ENCODE measurements at places on chromosomes 3 and 15.
A peak's percentile ranks its signal among the peaks of the same experiment; 100 is the strongest.

DNA sequence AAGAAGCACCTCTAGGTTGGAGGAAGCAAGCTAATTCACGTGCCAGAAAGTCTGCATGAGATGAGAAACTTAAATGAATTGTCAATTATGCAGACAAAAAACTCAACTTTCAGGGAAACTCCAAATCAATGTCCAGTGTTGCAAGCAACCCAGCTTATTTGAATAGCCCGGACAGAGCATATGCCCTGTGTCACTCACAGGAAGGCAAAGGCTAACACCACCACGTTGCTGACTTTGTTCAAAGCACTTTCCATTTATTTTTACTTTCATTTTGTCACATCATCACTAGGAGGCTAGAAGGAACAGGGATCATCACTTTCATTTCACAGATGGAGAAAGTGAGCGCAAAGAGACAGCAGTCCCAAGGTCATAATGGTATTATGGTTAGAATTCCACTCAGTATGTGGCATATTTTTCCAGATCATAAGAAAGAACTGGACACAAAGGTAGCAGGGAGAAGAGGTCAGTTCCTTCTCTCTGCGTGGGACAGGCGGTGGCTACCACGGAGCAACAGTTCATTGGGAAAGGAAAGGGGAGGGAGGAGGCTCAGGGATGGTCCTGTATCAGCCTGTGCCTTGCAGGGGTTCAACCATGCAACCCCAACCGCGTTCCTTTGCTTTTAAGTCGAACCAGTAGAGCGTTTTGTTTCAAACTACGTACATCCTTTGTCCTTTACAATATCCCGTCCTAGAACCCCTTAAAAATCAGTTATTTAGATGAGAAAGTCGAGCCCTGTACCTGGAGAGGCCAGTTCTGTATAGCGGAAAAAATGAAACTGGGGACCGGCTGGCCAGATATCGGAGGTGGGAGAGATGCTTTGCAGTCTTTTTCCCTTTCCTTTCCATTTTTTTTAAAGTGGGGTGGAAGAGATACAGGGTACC is 1.1 kb downstream of the HEG1 start:
- DNase-seq: peak; percentile 10

GRCh38 chr3:114365909-114366308 is 72.1 kb downstream of the TIGIT start:
- DNase-seq: no peak

DNA sequence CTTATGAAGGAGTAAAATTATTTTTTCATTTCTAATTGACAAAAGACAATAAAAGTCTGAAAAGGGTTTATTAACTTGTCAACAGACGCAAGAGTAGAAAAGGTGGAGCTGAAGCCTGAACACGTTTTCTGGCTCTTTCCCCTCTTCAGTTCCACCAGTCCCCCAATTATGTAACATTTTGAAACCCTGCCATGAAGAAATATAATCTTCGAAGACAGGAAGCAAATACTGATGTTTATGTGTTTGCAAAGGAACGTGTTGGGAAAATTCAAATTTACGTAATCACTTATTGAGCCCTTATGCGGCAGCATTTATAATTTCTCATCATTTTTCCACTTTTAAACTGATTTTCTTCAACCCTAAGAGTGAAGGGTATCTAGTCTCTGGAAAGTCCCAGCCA is 767 bp downstream of the AP3S2 start:
- DNase-seq: no peak

GRCh38 chr15:27182561-27183110 is 211.7 kb downstream of the GABRG3 start:
- DNase-seq: no peak

DNA sequence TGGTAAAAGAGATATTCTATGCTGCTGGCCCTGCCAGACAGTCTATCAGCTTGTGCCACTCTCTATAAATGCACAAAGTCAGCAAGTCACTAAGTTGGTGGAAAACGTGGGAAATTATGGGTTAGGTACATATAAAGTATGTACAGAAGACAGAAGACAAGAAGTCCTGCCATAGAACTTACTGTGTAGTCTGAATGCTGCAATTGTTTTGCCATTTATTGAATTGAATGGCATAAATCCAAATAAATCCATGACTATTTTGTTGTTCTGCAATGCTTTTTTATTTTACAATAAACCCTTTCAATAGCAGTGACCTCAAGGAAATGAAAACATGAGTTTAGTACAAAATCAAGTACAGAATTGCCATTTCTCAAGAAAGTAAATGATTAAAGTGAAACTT is 34.1 kb upstream of the TM4SF1 start:
- DNase-seq: no peak

- DNase-seq: no peak
Measured at GRCh38 chr3:15354485-15354884, 22.1 kb upstream of the SH3BP5 start.

Data from stimulated activated CD4-positive, alpha-beta T cell treated with anti-CD3 and anti-CD28 coated beads, Interleukin-4, amount 100 ng/mL, for 4 hours (primary cell).